Inflammatory macrophage treated with lipopolysaccharide for 4 hours (primary cell): ENCODE measurements at places on chromosomes 4 and X.

GRCh38 chr4:40923316-40924095 lies 173.8 kb downstream of the NSUN7 start:
- no peak for DNase-seq

GRCh38 chrX:12170755-12171154 lies 32.5 kb downstream of the FRMPD4 start:
- DNase-seq = no peak

GRCh38 chrX:115525486-115525885 lies 35.5 kb upstream of the PLS3 start:
- DNase-seq = no peak

- no peak for DNase-seq
These were observed 116.7 kb downstream of the UBE2K start for GRCh38 chr4:39814403-39815185.

GRCh38 chr4:25614807-25615206 lies 40.8 kb upstream of the SLC34A2 start:
- DNase-seq = no peak

DNA sequence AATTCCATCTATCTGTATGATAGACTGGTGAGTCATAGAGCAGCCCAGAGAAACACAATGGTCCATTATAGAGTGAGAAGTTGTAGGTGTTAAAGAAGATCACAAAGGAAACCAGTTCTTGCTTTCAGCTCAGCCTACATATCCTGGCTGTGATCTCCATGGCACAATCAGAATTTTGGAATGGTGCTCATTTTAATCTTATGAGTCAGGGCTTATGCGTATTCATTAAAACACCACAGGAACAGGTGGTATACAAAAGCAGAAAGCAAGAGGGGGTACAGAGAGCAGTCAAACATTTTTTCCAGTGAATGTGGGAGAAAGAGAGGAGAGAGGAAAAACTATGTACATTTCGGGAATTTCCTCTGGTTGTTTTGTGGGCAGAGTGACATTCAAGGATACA lies 126.9 kb downstream of the MFAP3L start:
- no peak for DNase-seq

GRCh38 chr4:145679520-145679919 lies 426 bp upstream of the C4orf51 start:
- DNase-seq = no peak

GRCh38 chr4:53141308-53141707 lies 224.6 kb downstream of the SCFD2 start:
- DNase-seq = no peak

GRCh38 chrX:154727418-154727817 lies 23.5 kb downstream of the GAB3 start:
- DNase-seq = no peak

- peak; percentile 44 for DNase-seq
These were observed 57.8 kb upstream of the XAGE1B start for GRCh38 chrX:52574416-52575275.

DNA sequence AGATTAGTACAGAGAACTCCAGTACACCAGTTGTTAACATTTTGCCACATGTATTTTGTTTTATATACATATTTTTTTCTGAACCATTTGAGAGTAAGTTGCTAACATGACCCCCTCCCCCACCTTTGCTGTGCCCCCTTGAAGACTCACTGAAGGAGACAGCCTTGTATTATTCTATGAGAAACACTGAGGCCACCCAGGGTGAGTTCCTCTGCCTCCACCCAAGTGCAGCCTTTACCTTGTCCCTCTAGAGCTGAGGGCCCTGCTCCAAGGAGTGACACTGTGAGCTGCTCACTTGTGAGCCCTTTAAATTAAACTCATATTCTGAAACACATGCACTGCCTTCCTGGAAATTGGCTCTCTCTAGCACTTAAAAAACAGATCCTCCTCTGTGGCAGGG lies 21.1 kb downstream of the KIT start:
- DNase-seq = no peak

DNA sequence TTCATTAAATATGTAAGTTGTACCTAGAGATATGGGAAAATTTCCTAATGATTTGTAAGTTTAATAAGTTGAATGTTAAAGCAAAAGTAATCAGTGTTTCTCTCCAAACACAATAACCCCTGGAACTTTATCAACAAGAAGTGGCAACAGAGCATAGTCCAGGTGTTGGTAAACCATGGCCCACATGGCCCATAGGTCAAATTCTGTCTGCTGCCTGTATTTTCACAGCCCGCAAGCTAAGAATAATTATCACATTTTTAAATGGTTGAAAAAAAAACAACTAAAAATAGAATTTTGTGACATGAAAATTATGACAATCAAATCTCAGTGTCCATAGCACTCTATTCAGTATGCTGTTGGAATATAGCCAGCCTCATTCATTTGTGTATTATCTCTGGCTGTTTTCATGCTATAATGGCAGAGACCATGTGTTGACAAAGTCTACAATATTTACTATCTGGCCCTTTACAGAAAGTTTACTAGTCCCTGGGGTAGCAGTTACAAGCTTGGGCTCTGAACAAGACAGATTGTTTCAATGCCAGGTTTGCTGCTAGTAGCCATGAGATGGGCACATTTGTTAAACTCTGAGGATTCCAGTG lies 395.8 kb downstream of the GASK1B start:
- DNase-seq = no peak

DNA sequence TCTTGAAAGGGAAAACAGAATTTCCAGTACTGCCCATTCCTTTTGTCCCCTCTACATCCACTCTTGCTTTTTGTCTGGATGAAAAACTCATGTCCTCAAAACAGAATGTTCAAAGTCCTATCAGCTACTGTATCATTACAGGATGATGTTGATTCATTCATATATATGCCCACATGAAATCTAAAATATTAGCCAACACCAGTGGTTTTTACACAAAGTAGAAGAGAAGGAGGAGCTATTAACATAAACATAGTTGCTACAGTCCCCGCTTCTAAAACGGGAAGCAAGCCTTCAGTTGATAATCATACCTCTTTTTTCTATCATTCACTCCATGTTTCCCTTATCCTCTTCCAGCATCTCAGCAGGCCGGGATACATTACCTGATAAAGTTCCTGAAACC lies 7.7 kb upstream of the THOC2 start:
- DNase-seq = peak; percentile 65

DNA sequence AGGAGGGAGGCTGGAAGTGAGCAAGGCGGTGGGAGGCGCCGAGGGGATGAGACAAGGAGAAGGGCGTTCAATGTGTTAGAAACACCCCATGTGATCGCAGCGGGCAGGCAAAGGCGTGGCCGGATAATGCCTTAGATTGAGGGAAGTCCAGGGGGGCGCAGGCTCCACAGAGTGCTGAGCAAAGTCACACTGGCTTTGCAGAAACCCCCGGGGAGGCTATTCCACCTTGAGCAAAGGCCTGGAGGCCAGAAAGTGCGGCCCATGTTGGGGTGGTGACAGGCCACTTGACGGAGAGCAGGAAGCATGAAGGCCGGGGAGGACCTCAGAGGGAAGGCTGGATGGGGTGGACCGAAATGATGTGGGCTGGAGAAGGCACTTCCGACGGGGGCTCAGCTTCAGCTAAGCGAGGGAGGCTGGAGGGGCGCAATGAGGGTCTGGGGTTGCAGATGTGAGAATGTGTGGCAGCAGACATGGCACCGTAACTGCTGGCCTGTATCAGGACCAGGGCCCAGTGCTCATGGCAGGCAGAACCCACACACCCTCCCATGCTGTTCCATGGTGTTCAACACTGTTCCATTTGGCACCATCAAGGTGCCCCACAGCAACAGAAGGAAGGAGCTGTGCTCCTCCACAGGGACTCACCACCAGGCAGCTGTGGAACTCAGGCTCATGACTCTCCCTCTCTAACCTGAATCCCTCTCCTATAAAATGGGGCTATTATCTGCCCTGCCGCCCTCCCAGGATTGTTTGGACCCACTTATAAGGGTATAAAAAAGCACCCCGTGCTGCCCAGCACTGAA lies 50.3 kb downstream of the HMX1 start:
- DNase-seq = no peak

GRCh38 chr4:10552591-10553280 lies 95.5 kb upstream of the ZNF518B start:
- DNase-seq = no peak

DNA sequence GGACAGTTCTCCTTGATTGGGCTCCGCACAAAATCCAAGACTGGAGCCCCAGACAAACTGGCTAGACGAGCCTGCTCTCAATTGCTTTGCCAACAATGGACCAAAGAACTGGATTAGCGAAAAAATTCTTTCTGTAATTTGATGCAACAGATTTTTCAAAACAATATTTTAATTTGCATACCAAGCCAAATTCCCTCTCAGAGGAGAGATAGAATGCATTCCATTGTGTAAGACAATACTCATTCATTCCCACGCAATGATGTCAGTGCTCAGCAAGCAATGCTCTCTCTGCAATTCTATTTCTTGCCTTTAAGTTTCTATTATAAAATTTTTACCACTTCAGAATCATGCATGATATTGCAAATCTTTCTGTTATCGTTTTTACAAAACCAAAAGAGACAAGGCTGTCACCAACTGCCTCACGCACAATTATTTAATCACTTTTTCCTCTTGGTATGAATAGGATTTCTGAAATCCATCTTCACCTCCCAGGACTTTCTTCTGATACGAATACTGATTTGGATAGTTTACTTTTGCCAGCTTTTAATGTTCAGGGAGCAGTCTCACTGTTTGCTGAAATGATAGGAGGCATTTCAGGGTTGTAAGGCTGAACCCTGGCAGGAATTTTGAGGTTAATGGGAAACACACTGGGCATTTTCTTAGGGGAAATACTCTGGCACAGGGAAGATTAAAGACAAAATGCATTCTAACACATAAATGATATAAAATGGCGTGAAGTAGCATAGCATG lies 46.1 kb upstream of the HCCS start:
- no peak for DNase-seq

GRCh38 chrX:149124526-149125108 lies 380.5 kb downstream of the IDS start:
- peak; percentile 16 for DNase-seq

DNA sequence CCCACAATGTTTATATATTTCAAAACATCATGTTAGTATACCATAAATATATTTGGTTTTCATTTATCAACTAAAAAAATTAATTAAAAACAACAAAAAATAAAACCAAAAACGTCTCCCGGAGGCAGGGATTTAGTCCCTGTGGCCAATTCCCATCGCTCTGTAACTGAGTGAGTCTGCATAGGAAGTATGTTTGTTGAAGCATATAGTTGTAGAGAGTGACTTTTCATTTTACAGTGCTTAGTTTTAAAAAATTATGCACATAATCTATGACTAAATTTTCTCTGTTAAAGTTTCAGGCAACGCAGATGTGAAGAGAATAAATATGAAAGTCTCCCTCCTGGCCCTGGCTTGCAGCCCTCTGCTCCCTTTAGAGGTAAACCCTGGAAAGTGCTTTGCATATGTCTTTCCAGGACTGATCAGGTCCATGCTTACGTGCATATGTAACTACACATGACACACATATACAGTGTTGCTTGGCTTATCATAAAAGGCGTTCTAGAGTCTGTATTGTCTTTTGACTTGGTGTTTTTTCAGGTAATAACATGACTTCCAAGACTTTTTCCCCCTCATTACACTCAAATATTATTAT lies 63.4 kb upstream of the SORBS2 start:
- DNase-seq = no peak
